ENCODE measurements at places on chromosomes 13 and 19. TPM values are rescaled to one million over a fixed set of nuclear protein-coding genes. Genes with fewer than 3 reads are reported as not detected.

ZNF112 gene
- polyA plus RNA-seq: 9.2 TPM

FXYD3 gene
- 291 TPM for polyA plus RNA-seq

DNA sequence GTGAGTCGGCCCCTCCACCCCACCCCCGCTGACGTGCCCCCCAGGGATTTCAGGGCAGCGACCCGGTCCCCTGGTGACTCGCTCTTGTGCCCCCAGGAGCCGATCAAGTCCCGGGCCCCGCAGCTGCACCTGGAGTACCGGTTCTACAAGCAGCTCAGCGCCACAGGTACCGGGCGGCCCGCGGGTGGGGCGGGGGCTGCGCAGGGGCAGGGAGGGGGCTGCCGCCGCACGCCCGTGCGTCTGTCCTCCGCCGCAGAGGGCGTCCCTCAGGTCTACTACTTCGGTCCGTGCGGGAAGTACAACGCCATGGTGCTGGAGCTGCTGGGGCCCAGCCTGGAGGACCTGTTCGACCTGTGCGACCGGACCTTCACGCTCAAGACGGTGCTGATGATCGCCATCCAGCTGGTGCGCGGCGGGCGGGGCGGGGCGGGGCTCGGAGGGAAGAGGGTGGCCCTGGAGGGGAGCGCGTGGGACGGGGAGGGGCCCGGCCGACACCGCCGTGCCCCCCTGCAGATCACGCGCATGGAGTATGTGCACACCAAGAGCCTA lies 37.1 kb downstream of the BTBD2 start:
- DNase-seq: no peak

- no peak for DNase-seq
These were observed at the start of gene NUMBL for GRCh38 chr19:40690050-40690692. Gene NUMBL (minus strand): TSS chr19:40690651. CDS start chr19:40690483, 168 bp downstream.

GRCh38 chr13:72071713-72072112 lies 204.7 kb upstream of the DACH1 start:
- DNase-seq: no peak

CELF5 gene
- polyA plus RNA-seq: 3.1 TPM

GRCh38 chr13:77470986-77471385 lies 64.5 kb upstream of the SCEL start:
- DNase-seq: no peak

DNA sequence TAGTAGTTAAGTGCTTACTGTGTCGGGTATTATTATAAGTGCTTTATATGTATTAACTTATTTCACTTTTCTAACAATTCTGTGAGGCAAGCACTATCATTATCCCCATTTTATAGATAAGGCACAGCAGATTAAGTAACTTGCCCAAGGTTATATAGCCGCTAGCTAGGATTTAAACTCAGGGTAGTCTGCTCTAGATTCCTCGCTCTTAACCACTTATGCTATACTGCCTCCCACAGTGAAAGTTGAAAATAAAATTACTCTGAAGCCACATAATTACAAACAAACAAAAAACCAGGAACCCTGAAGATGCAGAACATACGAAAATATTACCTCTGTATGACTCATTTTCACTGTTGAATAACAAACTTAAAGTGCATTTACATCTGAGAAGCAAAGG lies 3.9 kb downstream of the TEX30 start:
- DNase-seq: no peak

CGB2 gene
- not detected for polyA plus RNA-seq

- DNase-seq: peak; percentile 52
These were observed 109.8 kb downstream of the CACNA1A start for GRCh38 chr19:13396250-13397080.

RGS9BP gene
- 0.03 TPM for polyA plus RNA-seq

DNA sequence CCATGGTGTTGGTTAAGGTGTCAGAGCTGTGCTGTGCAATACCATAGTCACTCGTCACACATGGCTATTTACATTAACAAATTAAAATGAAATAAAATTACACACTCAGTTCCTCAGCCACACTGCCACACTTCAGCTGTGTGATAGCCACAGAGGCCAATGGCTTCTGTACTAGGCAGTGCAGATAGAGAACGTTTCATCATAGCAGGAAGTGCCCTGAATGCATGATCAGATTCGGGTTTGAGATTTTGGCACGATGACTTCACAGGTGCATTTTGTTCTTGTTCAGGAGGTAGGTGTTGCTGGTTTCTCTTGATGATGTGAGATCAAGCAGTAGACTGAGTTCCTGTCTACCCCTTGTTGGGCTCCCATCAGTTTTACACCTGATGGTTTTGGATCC lies 6.5 kb downstream of the ARMC6 start:
- no peak for DNase-seq

DNA sequence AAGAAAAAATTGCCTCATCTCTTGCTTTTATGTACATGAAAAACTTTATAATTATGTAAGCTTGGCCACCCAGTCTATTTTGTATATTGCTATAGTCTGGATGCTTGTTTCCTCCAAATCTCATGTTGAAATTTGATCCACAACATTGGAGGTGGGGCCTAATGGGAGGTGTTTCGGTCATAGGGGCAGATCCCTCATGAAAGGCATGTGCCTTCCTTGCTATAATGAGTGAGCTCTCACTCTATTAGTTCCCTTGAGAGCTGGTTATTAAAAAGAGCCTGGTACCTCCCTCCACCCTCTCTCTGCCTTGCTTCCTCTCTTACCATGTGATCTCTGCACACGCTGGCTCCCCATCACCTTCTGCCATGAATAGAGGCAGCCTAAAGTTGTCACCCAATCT lies 1005.1 kb downstream of the PCDH9 start:
- no peak for DNase-seq

DNA sequence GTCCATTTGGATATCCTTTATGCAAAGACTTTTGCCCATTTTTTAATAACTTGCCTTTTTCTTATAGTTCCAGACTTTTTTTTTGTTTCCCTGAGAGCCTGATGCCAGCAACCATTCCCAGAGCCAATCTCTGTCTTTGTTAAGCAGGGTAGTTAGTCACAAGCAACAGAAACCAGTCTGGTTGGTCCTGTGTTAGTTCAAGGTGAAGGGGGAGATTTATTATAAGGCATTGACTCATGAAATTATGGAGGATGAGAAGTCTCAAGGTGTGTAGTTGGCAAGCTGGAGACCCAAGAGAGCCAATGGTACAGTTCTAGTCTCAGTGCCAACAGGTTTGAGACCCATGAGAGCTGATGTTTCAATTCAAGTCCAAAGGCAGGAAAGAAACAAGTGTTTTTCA lies 33.0 kb downstream of the GPR12 start:
- no peak for DNase-seq

DNA sequence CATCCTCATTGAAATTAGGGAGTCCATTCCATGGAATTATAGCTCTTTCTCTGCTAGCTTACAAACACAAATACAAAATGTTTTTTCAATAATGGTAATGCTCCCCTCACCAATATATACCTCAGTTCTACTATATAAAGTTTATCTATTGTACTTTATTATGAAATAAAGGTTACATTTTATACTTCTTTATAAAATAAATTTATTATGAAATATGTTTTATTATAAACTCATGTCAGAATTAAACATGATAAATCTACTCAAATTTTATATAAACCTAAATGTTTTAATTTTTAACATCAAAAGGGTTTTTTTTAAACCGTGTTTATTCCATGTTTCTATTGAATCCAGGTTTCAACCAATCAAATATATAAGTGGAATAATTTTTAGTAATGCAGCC lies 646.1 kb upstream of the PCDH20 start:
- DNase-seq: no peak

DNA sequence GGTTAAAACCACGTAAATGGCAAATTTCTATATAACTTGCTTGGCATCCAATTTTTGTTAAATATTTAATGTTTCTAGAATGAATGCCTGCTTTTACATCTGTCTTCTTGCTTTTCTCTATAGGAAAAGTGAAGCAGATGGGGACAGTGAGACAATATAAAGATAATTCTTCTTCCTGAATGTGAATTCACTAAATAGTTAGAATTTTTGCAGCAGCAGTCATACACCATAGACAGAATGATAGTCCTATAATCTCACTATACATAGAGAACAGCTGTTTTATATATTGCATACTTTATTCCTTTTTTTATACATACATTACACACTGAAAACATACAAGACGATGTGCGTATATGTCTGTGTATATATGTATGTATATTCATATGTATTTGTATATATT lies 1127.3 kb downstream of the PCDH9 start:
- no peak for DNase-seq

GRCh38 chr19:46349311-46349993 lies 2.6 kb downstream of the PPP5C start:
- no peak for DNase-seq

- no peak for DNase-seq
These were observed 429.3 kb downstream of the PCDH20 start for GRCh38 chr13:60986301-60986700.

TNNT1 gene
- 10.2 TPM for polyA plus RNA-seq

FPR1 gene
- polyA plus RNA-seq: 0.66 TPM

DNA sequence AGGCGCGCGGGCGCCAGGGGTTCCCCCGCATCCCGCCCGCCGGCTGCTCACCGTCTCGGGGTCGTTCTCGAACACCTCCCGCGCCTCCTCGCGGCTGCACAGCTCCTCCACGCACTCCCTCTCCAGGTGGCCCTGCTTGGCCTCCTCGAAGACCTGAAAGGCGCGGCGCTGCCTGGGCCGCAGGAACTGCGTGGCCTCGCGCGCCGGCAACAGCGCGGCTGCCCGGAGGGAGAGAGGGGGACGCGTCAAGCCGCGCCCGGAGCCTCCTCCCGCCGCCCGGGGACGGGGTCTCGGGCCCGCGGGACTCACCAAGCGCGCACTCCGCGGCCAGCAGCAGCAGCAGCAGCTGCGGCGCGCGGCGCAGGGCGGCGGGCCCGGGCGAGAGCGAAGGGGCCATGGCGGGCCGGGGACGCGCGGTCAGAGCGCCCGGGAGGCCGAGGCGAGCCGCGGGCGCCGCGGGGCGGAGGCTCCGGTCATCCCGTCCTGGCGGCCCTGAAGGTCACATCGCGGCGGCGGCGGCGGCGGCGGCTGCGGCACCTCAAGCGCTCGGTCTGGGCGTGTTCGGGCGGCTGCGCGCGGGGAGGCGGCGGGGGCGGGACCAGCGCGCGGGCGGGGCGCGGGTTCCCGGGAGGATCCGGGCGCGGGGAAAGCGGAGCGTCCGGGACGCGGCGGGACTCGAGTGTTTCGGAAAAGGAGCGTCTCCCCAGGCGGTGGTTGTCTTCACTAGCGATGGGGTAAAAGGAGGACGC lies at the start of gene GAS6:
TSS of gene GAS6 (minus strand) at position 553 of the 749 bp plus-strand sequence. CDS start at position 397, 156 bp downstream.
- no peak for DNase-seq

- DNase-seq: no peak
These were observed 15.9 kb downstream of the CBY2 start for GRCh38 chr13:45718063-45718462.

- DNase-seq: no peak
These were observed 51.3 kb downstream of the OR10H4 start for GRCh38 chr19:16000024-16000663.

DNA sequence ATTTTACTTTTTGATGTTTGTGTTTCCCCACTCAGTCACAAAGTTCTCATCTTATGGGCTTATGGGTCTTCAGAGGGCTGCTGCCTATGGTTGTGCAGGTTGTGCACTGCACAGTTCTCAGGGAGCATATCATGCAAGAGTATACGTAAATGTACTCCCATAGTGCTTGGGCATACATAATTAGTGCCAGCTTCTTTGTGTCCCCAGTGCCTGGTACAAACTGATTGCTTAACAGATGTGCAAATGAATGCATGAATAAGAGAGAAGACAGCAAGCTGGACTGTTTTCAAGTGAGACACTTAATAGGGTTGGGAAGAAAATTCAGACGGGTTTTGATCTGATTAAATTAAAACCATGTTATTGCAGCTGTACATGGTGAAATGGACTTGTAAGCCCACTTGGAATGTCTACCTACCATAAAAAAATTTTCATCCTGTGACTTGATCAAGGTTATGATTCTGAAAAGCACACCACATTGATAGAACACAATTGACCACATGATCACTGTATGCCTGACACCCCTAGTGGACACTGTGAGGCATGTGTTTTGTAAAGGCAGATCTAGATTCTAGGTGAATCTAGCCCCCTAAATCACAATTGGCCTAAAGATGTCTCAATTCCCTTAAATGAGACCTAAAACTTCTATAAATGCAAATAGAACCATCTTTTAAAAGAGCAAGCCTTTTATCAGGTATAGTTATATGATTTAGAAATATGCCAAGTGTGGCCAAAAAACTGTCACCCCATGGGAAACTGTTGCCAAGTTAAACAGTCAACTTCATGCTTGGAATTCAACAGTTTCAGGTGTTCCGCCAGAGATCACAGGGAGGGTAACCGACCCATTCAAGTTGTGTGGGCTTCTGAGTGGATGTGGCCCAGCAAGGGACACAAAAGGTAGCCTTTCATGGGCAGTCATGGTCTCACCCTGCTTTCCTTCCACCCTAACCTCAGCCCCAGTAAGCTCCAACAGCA lies 27.9 kb downstream of the FAM124A start:
- no peak for DNase-seq

ZNF726 gene
- 4.5 TPM for polyA plus RNA-seq

DNA sequence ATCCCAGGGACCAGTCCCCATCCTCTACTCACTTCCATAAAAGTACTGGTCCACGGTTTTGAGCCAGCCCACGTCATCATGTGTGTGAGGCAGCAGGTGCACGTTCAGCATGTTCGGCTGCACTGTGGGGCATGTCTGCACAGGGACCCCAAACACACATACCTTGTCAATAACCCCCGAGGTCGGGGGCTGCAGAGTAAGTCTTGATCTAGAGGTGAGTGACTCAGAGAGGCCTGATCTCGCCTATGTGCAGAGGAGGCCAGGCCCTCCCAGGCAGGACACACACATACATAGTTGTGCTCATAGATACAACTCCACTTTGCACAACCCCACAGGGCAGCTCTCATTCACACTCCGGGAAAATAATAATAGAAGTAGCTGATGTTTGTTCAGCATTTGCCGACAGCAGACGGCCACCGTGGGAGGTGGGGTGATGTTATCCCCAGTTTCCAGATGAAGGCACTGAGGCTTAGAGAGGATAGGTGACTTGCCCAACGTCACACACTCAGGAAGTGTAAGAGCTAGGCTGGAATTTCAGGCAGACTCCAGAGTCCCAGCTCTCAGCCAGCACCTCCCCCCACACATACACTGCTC lies 774 bp downstream of the MAN2B1 start:
- no peak for DNase-seq

DNA sequence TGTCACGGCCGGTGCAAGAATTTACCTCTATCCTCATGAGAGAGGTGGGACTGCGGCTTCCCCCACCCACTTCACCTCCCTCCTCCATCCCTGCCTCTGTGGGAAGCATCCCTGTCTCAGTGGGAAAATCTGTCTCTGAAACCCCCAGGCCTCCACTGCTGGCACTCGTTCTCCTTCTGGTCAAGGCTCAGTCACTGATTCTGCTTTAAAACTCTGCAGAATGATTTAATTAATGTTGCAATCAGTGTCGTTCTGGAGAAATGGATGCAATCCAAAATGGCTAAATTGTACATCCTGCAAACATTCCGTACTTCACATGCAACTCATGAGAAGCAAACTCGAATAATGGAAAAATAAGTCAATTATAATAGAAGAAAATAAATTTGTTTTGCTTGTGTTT lies 5.6 kb downstream of the RASL11A start:
- DNase-seq: no peak

CD79A gene
- 0.75 TPM for polyA plus RNA-seq

Data from large intestine (tissue), 12 donors.